ENCODE measurements at places on chromosomes 5 and 9.
A peak's percentile ranks its signal among the peaks of the same experiment; 100 is the strongest.

DNA sequence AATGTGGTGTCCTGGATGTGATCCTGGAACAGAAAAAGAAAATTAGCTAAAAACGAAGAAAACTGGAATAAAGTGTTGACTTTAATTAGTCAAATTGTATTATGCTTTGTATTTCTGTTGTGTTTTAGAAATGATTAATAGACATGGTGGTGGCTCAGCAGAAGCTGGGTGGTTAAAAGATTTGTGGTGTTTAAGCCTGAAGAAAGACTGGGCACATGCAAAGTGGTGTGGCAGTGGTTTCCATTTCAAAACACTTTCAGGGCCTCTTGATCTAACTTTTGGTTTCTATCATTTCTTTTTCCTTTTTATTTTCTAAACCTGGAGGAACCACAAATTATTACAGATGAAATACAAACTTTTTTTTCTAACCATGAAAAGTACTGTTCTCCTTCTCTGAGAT lies 44.1 kb downstream of the ADGRV1 start:
- no peak for DNase-seq

DNA sequence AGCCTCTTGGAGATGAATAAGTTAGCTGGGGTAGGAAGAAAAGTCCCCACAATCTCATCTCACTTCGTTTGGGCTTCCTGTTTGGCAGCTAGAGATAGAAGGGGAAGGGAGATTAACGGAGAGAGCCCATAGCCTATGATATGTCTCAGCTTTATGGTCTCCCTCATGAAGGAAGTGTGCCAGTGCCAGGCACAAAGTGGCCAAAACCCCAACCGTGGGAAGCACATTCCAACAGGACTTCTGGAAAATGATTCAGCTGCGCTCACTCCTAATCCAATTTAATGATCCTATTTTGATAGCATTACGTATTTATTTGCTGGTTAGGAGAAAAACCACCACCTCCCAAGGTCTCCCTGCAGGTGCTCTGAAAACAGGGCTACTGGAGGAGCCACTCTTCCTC lies 303.1 kb upstream of the CLINT1 start:
- DNase-seq = no peak

- no peak for DNase-seq
These were observed 609.7 kb upstream of the DAB2 start for GRCh38 chr5:40034441-40034840.

GRCh38 chr9:14327036-14327435 lies 13.1 kb upstream of the NFIB start:
- DNase-seq = no peak

- DNase-seq = no peak
These were observed 411.7 kb downstream of the DMAC1 start for GRCh38 chr9:7387840-7388239.

- DNase-seq = no peak
These were observed 422.6 kb downstream of the MAN2A1 start for GRCh38 chr5:110112348-110112747.

DNA sequence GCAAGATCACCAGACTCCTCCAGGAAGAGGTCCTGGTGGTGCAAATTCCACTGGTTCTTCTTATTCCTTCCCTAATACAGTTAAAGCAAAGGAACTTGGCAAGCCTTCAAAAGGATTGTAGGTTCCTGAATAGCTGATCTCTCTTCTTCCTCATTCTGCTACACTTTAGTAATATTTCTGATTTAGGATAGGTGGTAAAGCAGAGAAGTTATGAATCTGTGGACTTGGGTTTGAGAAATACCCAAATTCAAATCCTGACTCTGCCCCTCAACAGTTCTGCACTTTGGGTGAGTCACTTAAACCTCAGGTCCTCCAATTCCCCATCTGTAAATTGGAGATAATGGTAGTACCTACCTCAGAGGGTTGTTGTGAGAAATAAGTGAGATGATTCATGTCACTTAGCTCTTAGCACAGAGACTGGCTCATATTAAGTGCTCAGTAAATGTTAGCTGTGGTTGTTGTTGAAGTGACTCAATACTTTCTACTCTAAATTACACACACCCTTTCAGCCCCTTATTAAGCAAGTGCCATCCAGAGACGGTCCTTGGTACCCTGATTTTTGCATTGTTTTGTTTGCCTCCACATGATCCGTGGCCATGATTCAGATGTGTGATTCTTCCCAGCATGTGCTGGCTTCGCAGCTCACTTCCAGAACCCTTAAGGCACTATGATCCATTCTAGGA lies 5.2 kb downstream of the SH3RF2 start:
- peak; percentile 85 for DNase-seq

DNA sequence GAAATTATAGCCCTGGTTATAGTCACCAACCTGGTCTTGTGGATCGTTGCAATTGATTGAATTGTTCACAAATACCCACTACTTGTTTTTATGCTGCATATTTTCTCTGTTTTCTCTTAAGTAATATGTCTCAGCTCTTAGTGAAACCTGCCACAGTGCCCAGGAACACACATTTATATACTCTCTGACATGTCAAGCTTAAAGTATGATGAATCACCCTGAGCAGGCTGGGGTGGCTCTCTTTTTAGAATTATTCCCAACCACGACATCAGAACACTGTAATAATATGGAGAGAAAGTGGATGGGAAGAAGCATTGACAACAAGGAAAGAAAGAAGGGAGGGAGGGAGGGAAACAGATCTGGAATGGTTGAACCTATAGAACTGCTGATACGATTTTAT lies 72.8 kb upstream of the ZNF608 start:
- no peak for DNase-seq

GRCh38 chr5:135398855-135399793 lies at the start of gene MACROH2A1:
Gene MACROH2A1 (minus strand): TSS chr5:135399231. CDS start chr5:135389093, 10,138 bp downstream.
- peak; percentile 83 for DNase-seq
